RWPE1 (cell line): ENCODE measurements at places on chromosomes 2 and 18.

DNA sequence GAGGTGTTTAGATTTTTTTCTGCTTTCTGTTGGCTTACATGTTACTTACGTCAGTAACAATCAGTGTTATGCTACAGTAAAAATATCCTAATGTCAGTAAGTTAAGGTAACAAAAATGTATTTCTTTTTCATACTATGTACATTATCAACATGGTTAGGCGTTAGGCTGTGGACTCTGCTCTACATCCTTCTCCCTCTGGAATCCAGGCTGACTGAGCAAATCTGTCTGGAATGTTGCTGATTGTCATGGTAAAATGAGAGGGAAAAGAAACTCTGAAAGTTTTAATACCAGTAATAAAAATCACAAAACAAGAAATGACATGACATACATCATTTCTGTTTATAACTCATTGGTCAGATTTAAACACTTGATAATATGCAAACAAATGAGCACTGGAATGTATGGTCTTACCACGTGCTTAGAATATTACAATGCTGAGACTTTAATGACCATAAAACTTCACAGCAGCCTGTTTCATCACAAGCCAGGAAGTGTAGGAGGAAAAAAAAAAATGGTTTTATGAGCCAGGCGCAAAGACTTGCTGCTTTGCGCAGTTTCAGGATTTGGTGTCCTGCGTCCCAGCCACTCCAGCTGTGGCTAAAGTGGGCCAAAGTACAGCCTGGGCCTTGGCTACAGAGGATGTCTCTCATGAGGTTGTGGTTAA, 252.4 kb downstream of the FSIP2 start:
- DNase-seq: no peak

GRCh38 chr18:76982841-76983583, 149.6 kb downstream of the MBP start:
- DNase-seq: peak; percentile 90

DNA sequence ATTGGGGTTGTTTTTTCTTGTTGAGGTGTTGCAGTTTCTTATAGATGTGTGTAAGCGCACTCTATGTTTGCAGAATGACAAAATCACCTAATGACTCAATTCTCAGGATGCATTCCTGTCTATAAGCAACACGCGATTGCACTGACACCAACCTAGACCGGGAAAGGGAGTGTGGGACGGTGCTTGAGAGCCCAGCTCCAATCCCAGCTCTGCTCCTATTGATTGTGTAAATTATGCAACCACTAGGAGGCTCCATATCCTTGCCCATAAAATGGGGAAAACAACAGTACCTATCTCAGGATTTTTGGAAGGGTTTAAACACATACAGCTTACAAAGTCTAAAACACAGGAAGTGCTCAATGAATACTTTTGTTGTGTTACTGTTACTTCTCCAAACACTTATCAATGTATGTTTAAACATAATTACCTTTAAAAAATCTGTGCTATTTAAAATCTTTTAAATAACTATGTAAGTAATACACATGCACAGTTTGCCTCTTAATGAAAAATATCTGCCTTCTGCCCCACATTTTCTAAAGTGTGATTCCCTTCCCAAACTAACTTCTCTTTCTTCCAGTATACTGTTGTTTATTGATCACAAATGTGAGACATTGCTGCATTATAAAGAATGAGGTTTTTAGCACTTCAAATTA, 132.5 kb downstream of the SPHKAP start:
- DNase-seq: peak; percentile 71

GRCh38 chr2:41916177-41916576, 131.6 kb upstream of the PKDCC start:
- no peak for DNase-seq

GRCh38 chr18:23155537-23155936, 20.3 kb downstream of the CABLES1 start:
- no peak for DNase-seq

- DNase-seq: no peak
These were observed 18.5 kb downstream of the WDPCP start for GRCh38 chr2:63569740-63570139.

- DNase-seq: no peak
These were observed 124.0 kb upstream of the CDC42EP3 start for GRCh38 chr2:37795456-37795855.

- no peak for DNase-seq
These were observed 11.7 kb downstream of the DGKD start for GRCh38 chr2:233365861-233366520.

GRCh38 chr18:24627644-24628315, 167.3 kb downstream of the HRH4 start:
- DNase-seq: no peak

DNA sequence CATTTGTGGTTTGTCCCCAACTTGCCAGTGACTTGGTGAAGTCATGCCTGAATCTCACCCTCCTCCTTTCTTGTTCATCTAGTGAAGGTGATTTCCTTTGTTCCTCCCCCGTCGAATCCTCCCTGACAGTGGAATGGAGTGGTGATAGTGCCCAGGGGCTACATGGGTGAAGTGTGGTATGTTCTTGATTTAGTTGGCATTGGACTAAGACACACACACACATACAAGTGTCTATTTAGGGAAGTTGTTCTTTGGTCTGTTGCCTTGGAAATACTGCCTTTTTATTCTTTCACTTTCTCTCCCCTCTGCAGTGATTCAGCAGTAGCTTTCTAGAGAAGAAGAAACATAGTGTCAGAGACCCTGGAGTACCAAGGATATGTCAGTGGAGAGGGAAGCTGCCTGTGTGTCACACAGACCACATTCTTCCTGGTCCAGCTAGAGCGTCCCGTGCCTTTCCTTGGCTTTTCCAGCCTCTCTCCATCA, 10.9 kb downstream of the INPP4A start:
- DNase-seq: no peak

- no peak for DNase-seq
These were observed 237.3 kb downstream of the CALCRL start for GRCh38 chr2:187210726-187211125.

DNA sequence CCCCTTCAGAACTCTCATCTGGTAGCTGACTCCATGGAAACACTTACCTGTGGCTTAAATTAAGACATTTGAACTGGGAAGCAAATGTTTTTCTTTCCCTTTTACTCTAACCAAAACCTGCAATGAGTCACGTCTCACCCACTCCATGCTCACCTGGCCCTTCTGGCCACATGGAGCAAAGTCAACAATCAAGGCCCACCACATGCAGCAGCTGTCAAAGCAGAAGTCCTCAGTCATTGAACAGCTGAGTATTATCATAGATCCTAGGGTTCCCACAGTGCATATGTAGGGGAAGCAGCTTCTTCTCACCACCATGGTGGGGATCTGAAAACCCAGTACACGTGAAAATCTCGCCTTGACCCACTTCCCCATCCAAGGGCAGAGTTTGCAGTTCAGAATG, 12.3 kb upstream of the MEP1B start:
- DNase-seq: no peak

- DNase-seq: no peak
These were observed 138.4 kb downstream of the FAM210A start for GRCh38 chr18:13587937-13588336.

- no peak for DNase-seq
These were observed 120.3 kb upstream of the DSEL start for GRCh38 chr18:67636597-67637385.

GRCh38 chr2:180662941-180663471, 317.4 kb upstream of the UBE2E3 start:
- DNase-seq: no peak

DNA sequence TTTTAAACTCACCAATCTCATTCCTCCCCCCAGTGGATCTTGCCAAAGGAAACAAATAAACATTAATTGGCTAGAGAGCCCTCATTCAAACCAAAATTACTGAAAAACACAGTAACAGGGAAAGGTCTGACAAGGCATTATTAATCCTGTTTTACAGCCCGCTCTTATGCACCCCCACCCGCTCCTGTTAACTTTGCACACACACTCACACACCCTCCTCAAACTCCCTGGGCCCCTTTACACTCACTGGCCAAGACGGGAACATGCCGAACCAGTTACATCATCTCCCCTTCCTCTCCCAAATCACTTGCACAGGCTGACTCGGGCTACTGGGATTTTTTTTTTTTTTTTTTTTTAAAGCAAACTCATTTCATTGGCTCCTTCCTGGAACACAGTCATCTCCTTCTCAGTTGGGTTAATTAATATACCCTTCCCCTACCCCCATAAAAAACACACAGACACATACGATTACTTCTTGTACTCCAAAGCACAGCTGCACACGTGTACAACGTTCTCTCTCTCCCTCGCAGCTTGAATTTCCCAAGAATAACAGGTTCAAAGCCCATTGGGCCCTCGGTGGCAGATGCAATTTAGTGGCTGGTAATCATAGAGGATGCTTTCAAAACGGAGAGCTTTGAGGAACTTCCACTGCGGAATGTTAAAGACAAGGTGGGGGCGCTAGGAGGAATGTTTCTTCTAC, 31.8 kb downstream of the KLF7 start:
- peak; percentile 77 for DNase-seq

- DNase-seq: no peak
These were observed 258.6 kb downstream of the TNS1 start for GRCh38 chr2:217743966-217744761.

- no peak for DNase-seq
These were observed 1325.4 kb upstream of the ZEB2 start for GRCh38 chr2:145845207-145845894.

GRCh38 chr2:127747621-127748020, 46.3 kb downstream of the SFT2D3 start:
- DNase-seq: no peak

DNA sequence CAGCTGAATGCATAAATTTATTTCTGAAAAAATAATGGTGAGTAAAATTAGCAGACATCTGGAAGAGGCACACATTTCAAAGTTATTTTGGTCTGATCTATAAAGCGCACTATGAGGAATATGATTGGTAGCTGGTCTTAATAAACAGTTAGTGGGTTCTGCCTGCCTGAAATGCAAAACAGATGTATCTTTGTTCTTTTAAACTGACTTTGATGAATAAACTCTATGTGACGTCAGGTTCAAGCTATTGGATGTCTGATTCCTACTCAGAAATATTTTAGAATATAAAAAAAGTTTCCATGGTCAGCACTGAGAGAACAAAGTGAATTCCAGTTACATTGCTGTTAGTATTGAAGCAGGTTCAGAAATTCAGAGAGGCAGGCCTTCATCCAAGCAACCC, 136.4 kb downstream of the TPGS2 start:
- no peak for DNase-seq

DNA sequence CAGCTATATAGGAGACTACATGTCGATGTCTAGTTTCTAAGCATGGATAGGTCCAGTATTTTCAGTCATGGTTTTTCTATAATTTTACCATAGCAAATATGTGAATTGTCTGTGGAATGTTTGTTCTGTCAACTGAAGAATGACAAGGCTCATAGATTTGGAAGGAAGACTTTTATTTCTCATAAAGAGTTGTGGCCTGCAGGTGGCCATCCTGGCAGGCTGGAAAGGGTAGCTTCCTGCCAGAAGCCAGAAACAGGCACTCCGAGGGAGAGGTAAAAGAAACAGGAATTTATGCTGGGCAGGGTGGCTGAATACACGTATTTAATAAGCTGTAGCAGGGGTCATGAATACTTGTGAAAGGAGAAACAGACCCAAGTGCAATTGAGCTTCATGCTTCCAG, 182.1 kb downstream of the PARD3B start:
- DNase-seq: no peak
